ENCODE measurements at places on chromosomes 11 and 22.

DNA sequence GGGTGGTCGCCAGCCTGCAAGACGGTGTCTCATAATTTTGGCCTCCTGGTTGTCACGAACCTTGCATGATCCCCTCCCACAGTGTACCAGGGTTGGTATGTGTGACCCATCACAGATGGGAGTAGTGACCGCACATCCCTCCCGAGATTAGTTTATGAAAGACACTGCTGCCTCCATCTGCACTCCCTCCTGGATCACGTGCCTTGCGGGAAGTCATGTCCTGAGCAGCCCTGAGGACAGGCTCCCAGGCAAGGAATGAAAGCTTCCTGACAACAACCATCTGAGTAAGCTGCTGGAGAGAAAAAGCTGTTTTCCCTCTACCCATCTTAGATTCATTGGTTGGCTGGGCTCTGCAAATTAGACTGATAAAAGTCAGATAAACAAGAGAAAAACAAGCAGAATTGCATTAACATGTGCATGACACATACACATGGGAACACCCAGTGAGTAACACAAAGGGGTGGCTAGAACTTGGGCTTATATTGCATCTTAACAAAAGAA is 14.4 kb upstream of the PAMR1 start:
- DNase-seq: no peak

DNA sequence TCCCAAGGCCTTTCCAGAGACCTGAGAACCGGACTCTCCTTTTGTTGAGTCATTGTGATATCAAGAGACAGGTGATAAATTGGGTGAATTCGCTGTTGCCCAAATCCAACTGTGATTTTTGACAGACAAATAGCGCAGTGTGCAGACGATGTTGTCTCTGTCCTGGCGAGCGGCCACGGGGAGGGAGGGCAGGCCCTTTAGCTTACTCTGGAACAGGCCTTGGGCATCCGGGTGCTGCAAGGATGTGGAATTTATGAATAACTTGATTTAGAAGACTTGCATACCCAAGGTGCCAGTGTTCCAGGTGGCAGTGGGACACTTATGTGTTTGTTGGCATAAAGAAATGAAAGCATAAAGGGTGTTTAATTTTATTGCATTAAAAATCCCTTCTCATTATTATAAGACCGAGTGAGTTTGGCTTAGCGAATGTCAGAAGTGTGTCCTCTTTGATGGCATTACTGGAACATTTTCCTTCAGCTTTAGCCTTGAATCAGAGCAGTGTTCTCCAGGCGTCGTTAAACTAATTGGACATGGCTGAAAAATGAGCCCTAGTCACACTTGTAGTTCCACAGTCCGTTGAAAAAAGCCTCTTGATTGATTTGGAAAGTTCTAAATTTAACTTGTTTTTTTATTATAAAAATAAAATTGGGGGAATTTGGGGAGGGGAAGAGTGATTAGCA is 9.4 kb downstream of the LDLRAD3 start:
- no peak for DNase-seq

- DNase-seq: no peak
Measured at GRCh38 chr11:71086687-71087258, 165.6 kb downstream of the SHANK2 start.

DNA sequence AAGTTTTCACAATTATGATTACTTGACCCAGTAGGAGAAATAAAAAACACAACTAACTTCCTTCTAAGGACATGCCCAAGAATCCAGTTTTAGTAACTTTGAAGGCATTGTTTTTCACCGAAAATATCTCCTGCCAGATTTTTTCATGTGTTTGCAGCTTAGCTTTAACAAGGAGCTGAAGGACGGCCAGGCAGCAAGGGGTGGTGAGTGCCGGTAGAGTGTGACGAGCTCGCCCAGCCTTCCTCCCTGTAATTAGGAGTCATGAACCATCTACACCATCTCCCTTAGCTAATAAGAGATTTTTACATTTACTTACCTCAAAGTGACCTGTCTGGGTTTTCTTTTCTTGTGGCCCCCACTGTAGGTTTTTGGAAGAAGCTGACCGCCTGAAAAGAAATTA is 72.0 kb downstream of the BMAL1 start:
- DNase-seq: no peak

- no peak for DNase-seq
Measured at GRCh38 chr11:125603207-125603606, 10.6 kb downstream of the STT3A start.

GRCh38 chr11:110407315-110407714 is 22.4 kb upstream of the FDX1 start:
- no peak for DNase-seq

- DNase-seq: no peak
Measured at GRCh38 chr11:107651672-107652071, 60.2 kb downstream of the SLN start.

DNA sequence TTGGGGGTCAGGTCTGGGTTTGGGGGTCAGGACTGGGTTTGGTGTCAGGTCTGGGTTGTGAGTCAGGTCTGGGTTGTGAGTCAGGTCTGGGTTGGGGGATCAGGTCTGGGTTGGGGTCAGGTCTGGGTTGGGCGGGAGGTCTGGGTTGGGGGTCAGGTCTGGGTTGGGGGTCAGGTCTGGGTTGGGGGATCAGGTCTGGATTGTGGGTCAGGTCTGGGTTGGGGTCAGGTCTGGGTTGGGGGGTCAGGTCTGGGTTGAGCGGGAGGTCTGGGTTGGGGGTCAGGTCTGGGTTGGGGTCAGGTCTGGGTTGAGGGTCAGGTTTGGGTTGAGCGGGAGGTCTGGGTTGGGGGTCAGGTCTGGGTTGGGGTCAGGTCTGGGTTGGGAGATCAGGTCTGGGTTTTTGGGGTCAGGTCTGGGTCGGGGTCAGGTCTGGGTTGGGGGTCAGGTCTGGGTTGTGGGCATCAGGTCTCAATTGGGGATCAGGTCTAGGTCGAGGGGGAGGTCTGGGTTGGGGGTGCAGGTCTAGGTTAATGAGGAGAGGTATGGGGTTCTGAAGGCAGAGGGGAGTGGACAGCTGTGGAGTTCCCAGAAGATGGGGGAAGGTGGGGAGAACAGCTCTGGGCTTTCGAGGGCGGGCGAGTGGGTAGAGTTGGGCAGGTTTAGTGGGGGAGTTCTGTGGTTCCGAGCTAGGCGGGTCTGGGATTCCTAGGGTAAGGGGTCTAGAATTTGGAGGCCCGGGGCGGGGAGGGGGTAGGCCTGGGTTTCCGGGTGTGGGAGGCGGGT is 629 bp downstream of the TTLL8 start:
- DNase-seq: no peak

DNA sequence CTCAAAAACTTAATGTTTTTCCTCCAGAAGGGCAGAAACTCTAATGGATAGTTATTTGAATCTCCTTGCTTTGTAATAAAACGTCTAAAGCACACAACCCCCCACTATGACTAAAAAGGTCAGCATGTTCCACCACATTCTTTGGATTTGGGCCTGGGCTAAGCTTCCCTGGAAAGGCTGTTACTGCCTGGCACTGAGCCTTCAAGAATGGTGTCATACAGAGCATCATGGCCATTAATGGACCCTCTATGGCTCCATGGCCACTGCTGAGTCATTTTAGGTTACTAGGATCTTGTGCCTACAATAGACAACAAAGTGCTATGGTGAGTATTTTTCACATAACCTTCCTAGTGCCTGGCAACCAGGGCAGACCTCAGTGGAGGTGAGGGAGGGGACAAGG is 242.6 kb upstream of the FAT3 start:
- DNase-seq: no peak

DNA sequence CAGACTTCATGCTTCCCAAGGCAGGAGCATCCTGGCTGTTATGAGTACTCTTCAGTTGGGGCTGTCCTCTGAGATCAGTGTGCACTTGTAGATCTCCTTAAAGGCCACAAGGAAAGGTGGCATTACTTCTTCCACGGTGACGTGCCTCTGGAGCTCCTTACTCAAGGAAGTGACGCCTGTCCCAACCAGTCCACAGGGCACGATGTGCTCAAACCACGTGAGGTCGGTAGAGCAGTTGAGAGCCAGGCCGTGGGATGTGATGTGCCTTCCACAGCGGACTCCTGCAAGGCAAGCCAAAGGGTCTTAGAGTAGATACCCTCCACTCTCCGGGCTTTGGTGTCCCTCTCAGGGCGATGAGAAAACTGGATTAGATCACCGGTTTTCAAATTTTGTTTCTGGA is 1.4 kb downstream of the LIPT2 start:
- DNase-seq: no peak

DNA sequence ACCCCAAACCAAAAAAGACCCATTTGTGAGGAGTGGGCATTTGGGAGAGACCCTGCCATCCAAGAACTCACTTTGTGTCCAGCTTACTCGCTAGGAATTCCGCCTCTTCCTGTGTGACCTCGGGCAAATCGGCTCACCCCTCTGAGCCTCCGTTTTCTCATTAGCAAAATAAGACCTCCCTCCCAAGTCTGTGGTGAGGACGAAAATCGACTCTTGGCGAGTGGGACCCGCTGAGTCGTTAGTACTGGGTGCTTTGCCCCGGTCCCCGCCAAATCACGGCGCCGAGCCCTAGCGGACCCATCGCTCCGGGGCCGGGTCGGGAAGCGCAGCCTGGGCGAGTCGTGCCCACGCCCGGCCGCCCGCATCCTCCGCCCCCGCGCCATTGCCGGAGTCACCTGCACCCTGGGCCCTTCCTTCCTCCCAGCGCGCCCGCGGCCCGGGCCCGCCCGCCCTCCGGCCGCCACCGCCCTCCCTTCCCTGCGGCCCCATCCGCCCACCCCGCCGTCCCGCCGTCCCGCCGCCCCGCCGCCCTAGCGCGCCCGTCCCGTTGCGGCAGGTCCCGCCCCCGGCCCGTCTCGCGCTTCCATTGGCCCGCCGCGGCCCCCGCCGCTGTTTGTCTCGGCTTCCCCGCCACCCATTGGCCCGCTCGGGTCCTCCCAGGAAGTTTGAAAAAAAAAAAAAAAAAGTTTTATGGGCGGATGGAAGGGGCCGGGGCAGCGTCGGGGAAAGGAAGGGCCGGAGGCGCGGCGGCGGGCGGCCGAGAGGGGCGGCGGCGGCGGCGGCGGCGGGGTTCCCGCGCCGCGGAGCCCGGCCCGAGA is 48.9 kb downstream of the TRIOBP start:
- DNase-seq: peak; percentile 49

GRCh38 chr22:27982106-27982505 is 63.0 kb upstream of the PITPNB start:
- DNase-seq: no peak

DNA sequence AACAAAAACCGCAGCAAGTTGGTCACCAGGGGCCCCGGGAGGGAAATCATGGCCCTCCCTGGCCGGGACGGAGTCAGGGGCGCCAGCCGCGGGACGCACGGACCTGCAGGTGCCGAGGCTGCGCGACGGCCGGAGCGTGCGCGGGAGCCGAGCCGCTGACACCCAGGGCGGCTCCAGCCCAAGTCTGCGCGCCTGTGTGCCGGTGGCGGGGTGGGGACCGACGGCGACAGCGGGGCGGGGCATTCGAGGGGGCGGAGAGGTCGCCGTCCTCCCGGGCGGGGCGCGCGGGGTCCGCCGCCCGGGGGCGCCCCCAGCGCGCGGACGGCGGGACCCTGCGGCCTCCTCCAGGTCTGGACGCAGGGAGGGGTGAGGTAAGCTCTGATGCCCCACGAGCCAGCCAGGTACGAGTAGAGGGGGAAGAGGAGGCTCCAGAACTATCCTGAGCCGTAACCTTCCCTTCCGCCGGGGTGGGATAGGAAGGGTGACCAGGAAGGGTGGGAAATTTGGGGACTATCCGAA is at the start of gene ESAM:
Gene ESAM, minus strand, starts transcription at position 186 of the 519 bp plus-strand sequence. Its CDS starts 136 bp downstream, at position 50.
- no peak for DNase-seq

DNA sequence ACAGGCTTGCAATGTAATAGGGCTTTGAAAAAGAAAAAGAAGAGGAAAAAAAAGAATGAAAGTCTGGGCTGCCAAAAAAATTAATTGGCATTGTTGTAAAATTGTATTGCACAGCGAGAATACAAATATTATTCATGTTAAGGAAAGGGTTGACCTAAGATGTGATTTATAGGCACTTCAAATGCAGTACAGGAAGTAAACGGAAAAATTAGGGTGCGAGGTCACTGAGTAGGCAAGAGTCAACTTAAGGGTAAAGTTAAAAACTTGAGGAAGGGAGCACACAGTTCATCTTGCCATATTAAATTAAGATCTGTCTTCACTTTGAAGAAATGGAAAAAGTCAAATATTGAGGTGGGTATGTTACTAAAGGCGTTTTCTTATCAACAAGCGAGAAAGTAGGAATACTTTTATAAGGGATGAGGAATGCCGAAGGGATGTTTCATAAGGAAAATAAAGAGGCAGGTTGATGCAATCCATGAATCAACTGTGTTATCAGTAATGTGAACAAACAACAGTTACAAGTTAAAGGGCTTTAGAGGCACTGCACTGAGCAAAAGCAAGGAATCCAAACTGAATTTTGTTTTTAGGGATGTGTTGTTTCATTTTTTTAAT is 123.0 kb downstream of the WT1 start:
- no peak for DNase-seq

- DNase-seq: peak; percentile 28
Measured at GRCh38 chr11:46308631-46309419, 31.4 kb downstream of the CREB3L1 start.

GRCh38 chr22:31651664-31652063 is 10.4 kb downstream of the PISD start:
- DNase-seq: no peak

GRCh38 chr22:35634943-35635540 is 13.2 kb upstream of the APOL6 start:
- no peak for DNase-seq

GRCh38 chr11:134606251-134606650 is 194.2 kb upstream of the B3GAT1 start:
- no peak for DNase-seq

GRCh38 chr11:104852811-104853210 is 45.4 kb downstream of the CASP12 start:
- DNase-seq: no peak

DNA sequence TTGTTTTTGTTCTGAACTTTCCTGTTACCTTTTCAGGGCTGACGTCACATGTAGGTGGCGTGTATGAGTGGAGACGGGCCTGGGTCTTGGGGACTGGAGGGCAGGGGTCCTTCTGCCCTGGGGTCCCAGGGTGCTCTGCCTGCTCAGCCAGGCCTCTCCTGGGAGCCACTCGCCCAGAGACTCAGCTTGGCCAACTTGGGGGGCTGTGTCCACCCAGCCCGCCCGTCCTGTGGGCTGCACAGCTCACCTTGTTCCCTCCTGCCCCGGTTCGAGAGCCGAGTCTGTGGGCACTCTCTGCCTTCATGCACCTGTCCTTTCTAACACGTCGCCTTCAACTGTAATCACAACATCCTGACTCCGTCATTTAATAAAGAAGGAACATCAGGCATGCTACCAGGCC is 3.5 kb upstream of the TSSC4 start:
- no peak for DNase-seq

DNA sequence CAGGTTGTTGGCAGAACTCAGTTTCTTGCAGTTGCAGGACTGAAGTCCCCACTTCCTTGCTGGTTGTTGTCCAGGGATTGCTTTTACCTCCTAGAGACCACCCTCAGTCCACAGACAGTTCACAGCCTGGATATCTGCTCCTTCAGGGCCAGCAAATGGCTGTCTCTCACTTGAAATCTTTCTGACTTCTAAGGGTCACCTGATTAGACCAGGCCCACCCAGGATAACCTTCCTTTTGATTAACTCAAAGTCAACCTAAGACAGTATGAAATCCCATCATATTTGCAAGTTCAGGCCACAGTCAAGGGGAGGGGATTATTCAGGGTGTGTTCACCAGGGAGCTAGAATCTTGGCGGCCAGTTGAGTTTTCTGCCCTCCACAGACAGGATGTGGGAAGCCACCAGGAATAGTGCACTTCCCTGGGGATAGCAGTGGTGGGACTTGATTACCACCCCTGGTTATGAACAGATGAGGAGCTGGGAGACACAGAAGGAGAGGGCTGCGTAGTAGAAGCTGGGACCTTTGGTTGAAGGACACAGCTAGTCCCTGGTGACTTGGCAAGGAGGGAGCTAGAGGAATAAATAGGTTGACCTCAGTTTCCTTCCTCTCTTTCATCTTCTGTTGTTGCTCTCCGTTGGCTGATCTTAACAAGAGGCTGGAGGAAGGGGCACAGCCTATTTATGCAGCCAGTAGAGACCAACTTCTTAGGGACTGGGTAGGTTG is 33.4 kb downstream of the MIAT start:
- DNase-seq: no peak

Measured in bone marrow (tissue), 2 donors.